ENCODE measurements at places on chromosomes 13 and 19.

DNA sequence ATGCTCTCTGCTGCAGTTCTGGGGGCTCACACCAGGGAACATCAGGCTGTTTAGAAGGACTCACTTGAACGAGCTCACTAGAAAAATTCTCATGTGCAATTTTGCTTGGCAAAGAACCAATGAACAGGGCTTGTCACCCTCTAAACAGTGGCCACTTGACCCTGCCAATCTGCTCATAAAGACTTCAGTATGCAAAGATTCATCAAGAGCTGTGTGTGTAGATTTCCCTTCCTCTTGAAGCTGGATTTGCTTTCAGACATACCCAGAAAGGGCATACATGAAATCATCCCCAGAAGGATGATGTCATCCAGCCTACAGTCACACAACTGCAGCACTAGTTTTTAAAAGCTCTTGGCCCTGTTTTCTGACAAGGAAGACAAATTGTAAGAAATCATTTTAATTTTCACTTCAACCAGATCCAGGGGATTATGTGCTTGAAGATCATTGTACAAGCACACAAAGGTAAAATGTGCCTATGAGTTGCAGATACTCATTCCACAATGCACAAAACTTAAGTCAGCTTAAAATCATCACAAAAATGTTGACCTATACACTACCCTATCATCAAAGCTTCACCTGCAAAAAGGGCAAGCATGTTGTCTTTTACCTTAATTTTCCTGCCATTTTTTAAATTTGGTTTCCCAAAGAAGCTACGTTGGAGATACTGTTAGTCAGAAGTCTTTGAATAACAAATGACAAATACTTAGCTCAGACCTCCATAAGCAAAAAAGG is 5.2 kb upstream of the STK24 start:
- DNase-seq = no peak

GRCh38 chr19:27909185-27909840 is 1303.6 kb downstream of the UQCRFS1 start:
- DNase-seq = no peak

- DNase-seq = no peak
Observed at GRCh38 chr13:33179463-33179862, 106.1 kb downstream of the STARD13 start.

GRCh38 chr19:10555610-10555973 is 10.2 kb downstream of the KRI1 start:
- DNase-seq = no peak

DNA sequence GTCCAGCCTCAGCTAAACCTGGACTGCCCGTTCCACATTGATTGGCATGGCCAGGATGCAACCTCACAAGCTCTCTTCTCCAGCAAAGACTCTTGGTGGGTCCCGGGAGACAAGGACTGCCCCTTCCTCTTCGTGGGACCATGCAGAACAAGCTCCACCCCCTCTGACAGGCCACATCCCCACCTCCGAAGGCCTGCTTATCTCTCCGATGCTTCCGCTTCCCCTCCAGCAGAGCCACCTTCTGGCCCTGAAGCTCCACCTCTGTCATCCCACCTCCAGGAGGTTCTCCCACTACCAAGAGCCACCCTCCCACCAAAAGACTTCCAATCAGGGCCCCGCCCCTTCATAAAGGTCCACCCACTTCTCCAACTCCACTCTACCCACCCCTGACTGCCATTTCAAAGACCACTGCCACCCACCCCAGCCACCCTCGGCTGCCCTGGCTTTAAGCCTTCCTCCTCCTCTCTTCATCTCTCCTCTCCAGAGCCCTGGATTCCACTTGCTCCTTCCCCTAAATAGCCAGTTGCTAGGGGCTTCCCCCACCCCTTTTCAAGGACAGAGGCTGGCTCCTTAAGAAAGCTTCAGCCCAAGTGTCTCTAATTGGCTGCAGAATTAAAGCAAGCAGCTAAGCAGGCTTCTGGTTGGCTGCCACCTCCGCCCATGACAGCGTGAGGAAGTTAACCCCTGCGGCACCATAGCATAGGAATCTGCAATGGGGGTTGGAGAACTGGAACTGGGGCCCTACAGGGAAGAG is 9.9 kb downstream of the LRFN1 start:
- DNase-seq = no peak

- no peak for DNase-seq
Observed at GRCh38 chr19:14089662-14090508, 666 bp downstream of the SAMD1 start.

DNA sequence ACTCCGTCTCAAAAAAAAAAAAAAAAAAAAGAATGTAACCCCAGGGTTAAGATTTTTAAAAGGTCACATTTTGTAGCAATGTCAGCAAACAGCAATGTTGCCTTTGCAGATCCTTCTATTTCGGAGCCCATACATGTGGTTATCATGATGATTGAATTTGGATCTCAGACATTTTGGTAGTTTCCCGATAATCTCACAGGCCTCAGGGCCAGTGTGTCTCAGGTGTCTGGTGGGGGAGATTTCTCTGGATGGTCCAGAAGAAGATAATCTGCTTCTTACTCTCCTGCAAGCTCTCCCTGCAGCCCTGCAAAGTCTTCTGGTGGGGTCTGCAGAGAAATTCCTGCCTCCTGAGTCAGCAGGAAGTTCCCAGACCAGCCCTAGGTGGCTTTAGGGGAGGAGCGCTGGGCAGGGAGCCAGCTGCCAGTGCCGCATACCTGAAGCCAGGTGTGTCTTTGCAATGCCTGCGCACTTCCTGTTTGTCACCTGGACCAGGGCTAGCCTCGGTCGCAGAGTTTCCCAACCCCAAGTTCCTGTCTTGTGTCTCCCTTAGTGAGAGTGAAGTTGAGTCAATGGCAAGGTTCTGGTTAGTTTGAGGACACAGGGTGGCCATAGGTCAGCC is 1.4 kb downstream of the SH2D3A start:
- DNase-seq = no peak

- DNase-seq = no peak
Observed at GRCh38 chr13:112069845-112070251, 2.9 kb downstream of the SOX1 start.

DNA sequence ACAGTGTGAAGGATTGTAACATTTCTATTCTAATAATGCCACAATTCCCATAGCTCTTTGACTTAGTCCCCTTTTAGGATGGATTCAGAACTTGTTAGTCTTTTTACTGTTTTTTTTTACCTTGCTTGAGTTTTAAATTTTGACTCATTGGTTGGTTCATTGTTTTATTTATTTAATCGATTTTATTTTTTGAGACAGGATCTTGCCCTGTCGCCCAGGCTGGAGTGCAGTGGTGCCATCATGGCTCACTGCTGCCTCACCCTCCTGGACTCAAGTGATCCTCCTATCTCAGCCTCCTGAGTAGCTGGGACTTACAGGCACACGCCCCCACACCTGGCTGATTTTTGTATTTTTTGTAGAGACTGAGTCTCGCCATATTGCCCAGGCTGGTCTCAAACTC is 5.1 kb upstream of the RNF113B start:
- no peak for DNase-seq

DNA sequence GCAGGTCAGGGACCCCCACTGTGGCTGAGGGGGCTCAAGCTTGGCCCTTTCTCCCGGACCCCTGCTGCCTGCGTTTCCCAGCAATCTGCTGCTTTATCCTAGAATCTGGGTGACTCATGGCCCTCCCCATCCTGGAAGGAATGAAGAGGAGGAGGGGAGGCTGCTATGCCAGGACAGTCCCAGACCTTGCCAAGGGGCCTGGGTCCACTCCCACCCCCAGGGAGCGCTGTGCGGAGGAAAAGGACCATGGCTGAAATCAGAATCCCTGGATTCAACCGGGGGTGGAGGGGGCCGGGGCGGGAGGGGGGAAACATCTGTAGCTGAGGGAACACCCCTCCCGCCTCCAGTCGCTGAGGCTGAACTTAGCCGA is 20.5 kb downstream of the ZNF114 start:
- DNase-seq = no peak

GRCh38 chr19:2221250-2221831 is 14.8 kb downstream of the PLEKHJ1 start:
- DNase-seq = no peak

- no peak for DNase-seq
Observed at GRCh38 chr13:53341144-53341510, 312.5 kb downstream of the OLFM4 start.

- DNase-seq = no peak
Observed at GRCh38 chr13:100341327-100341726, 247.3 kb downstream of the GGACT start.

DNA sequence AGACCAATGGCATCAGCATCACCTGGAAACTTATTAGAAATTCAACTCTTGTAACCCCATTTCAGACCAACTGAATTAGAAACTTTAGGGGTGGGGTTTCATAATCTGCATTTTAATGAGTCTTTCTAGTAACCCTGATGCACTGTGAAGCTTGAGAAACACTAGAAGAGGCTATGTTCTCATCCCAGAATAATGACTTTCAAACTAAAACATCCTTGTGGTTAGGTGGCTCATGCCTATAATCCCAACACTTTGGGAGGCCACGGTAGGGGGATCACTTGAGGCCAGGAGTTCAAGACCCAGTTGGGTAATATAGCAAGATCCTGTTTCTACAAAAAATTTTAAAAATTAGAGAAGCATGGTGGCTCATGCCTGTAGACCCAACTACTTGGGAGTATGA is 402.4 kb downstream of the DLEU7 start:
- no peak for DNase-seq

DNA sequence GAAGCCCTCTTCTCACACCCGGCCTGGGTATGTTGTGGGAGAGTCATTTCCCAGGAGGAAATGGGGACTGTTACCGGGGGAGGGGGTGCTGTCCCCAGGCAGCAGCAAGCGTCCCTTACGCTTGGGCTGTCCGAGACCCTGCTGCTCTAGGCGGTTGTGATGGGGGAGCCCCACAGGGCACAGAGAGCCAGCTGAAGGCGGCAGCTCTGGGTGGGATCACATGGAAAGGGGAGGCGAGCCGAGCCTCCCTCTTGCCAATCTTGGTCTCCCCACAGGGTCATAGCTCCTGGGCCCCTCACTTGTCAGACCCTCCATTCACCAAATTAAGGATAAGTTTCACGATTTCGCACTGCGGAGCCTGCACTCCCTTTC is 22.0 kb downstream of the EPN1 start:
- DNase-seq = no peak

- no peak for DNase-seq
Observed at GRCh38 chr13:84366506-84366905, 484.2 kb upstream of the SLITRK1 start.

DNA sequence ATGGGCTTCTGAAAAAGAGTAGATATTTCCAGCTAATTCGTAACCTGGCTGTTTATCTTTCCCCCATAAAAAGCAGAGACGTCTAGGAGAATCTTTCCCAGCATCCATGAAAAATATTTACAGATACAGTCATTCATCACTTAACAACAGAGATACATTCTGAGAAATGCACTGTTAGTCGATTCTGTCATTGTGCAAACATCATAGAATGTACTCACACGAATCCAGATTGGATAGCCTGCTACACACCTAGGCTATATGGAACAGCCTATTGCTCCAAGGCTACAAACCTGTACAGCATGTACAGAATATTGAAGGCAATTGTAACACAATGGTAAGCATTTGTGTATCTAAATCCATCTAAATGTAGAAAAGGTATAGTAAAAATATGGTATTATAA is 530.2 kb upstream of the NBEA start:
- DNase-seq = no peak

DNA sequence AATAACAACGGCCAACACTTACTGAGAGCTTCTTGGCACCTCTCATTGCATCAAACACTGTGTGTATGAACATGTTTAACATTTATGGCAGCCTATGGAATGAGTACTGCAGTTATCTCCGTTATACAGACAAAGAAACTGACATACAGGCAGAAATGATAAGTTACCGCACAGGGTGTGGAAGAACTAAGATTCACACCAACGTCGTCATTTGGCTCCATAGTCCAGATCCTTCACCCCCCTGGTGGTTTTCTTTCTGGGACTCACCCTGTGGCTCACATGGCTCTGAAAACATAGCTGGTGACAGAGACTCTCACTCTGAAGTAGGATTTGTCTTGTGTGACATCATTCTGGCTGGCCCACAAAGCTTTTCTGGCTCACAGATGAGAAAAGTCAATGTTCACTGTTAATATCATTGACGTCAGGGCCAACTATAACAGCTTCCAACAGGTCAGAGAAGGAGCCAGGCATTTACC is 230.1 kb downstream of the DLEU7 start:
- no peak for DNase-seq

DNA sequence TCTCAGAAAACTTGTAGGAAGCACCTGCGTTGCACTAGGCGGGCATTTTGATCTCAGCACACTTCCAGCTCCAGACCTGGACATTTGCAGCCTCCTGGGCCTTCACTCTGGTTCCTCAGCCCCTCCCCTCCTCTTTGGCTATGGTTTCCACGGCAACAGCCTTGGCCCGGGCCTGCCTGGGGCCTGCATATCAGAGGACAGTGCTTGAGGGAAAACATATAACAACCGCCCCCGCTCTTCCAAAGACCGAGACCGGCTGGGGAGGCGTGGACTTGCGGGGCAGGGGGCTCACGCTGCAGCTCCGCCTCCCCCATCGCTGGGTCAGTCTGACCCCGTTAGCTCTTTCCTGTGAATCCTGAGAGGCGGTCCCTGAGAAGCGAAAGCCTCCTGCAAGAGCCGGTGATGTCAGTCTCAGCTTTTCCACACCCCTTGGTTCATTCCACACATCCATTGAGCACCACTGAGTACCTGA is 125.7 kb upstream of the PEG3 start:
- DNase-seq = no peak

DNA sequence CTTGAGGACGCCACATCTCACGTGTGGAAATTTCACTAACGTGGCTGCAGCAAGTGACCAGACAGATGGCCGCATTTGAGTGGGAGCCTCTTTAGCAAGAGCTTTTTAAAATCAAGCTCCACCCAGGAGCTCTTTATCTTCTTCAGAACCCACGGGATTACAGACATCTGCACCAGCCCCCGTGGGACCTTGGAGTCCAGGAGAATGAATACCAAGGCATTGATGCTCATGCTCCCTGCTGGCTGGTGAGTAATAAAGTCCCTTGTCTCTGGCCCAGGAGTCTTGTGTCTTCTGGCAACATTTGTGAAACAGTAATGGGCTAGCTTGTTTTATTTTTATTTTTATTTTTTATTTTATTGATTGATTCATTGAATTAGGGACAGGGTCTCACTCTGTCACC is 64.4 kb downstream of the TRPM4 start:
- no peak for DNase-seq

- DNase-seq = no peak
Observed at GRCh38 chr19:33941133-33941532, 144.5 kb downstream of the KCTD15 start.

DNA sequence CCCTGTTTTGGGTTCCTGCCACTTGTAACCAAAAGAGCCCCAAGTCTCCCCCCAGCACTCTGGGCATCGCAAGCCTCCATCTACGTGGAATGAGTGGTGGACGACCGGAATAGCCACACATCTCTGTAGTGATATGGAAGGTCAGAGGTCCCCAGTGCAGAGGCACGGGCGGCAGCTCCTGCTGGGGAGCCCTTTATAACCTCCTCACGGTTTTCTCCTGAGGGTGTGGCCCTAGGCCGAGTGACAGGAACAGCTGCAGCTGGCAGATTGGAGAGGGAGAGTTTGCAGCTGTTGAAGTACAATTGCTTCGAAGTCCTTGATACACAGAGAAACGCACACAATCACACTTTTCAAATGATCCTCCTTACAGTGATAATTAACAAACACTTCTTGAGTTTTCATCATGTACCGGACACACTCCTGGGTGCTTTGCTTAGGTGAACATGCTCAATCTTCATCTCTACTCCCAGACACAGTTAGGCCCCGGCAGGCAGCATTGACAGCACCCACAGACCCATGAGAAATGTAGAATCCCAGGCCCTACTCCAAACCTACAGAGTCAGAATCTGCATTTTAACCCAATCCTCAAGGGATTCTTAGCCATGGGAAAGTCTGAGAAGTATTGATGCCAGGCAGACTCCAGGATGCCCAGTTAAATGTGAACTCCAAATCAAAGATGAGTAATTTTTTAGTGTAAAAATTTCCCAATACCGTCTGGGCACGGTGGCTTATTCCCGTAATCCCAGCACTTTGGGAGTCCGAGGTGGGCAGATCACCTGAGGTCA is 4.9 kb upstream of the ZNF787 start:
- DNase-seq = no peak

Measured in HS-27A (cell line).